ENCODE measurements at places on chromosomes 11 and 22. TPM values are rescaled to one million over a fixed set of nuclear protein-coding genes. Genes with fewer than 3 reads are reported as not detected.

SIK2 gene
- polyA plus RNA-seq = 33.0 TPM

- DNase-seq = no peak
Observed at GRCh38 chr22:23268877-23269276, 88.6 kb downstream of the BCR start.

DNA sequence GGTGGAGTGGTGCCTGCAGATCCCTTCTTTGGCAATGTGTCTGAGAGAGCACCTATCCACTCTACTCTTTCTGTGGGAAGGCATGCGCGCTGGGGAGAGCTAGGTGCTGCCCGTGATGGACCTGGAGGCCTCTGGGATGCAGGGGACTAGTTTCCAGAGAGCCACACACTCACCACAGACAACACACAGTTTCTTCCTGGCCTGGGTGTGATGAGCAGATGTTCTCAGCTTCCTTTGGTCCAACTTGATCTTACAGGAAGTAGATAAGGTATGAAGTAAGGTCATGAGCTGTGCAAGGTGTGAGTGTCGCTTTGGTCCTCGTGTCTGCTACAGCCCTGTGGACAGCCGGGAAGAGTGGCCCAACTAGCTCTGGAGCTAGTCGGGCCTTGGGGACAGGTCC, 27.3 kb upstream of the SUSD2 start:
- DNase-seq = no peak

- DNase-seq = no peak
Observed at GRCh38 chr22:20430720-20431510, 6.7 kb downstream of the SCARF2 start.

DNA sequence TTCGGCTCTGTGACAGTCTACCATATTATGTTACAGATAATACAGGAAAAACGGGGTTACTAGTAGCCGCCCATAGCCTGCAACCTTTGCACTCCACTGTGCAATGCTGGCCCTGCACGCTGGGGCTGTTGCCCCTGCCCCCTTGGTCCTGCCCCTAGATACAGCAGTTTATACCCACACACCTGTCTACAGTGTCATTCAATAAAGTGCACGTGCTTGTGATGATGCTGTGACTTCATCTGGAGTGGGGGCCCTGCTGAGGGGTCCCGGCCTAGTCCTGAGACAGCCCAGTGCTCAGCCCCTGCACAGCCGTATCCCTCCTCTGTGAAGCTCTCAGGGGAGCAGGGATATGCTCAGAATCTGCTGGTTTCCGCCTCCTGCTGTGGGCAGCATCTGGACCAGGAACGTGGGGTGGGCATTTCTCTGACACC, 1.2 kb downstream of the IFITM1 start:
- DNase-seq = no peak
